Breast epithelium (tissue), 4 donors: ENCODE measurements at places on chromosomes 5 and 9. TPM values are rescaled to one million over a fixed set of nuclear protein-coding genes. Genes with fewer than 3 reads are reported as not detected.

The AFAP1L1 gene
- 108 TPM for total RNA-seq

The PCDHA9 gene
- 1.5 TPM for total RNA-seq

The POMT1 gene
- 26.5 TPM for total RNA-seq

The NMUR2 gene
- not detected for total RNA-seq

The ANKRD18B gene
- not detected for total RNA-seq

- no peak for DNase-seq
Observed at GRCh38 chr9:114166614-114167572, 11.6 kb downstream of the COL27A1 start.

DNA sequence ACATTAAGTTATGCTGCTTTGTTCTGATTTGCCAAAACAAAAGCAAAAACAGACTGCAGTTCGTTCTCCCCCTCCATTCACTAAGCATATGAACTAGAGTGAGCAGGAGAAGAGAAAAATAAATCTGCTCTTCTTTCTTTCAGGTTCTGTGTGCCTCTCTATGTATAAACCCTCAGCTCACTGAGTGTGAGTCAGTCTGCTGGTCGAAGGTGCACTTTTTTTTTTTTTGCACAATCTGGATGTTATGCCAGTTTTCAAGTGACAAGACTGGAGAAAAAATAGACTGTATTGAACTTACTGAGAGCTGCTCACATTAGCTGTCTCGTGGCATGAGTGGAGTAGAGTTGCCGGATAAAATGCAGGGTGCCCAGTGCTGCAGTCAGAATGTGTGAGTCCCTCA lies 244.6 kb upstream of the ATP10B start:
- no peak for DNase-seq

GRCh38 chr5:115180165-115180709 lies 10.5 kb upstream of the TRIM36 start:
- no peak for DNase-seq

- DNase-seq: no peak
Observed at GRCh38 chr5:133142782-133143181, 91.0 kb downstream of the HSPA4 start.

GRCh38 chr5:143236682-143237081 lies 166.8 kb downstream of the NR3C1 start:
- no peak for DNase-seq

- peak; percentile 57 for DNase-seq
Observed at GRCh38 chr9:34252670-34253459, 74.0 kb downstream of the UBAP1 start.

GRCh38 chr5:80151890-80152289 lies 104.0 kb downstream of the SERINC5 start:
- DNase-seq: no peak

DNA sequence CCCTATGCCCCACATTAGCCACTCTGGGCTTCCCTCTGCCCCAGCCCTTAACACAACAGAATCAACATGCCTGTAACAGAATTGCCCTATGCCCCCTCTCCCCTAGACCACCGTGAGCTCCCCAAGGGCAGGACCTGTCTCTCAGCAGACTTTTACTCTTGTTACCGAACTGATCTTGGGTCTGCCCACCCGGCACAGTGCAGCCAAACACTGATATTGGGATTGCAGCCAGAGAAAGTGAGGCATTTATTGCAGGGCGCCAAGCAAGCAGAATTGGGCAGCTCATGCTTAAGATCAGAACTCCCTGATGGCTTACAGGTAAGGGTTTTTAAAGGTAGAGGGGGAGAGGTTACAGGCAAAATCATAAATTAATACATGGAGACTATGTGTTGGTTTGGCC lies 33.5 kb upstream of the KCNIP1 start:
- no peak for DNase-seq

GRCh38 chr9:94866770-94867169 lies 140.3 kb downstream of the AOPEP start:
- no peak for DNase-seq

DNA sequence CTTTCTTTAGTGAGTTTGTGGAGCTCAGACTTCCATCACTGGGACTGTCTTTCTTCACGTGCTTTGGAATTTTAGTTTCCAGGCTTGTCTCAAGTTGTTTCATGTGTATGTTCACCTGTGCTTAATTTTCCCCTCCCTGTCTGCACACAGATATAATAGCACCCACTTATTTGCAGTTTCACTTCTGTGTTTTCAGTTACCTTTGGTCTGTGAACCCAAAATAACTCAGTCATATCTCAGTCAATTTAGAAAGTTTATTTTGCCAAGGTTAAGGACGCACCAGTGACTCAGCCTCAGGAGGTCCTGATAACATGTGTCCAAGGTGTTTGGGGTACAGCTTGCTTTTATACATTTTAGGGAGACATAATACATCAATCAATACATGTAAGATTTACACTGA lies 330.4 kb downstream of the ICE1 start:
- no peak for DNase-seq

DNA sequence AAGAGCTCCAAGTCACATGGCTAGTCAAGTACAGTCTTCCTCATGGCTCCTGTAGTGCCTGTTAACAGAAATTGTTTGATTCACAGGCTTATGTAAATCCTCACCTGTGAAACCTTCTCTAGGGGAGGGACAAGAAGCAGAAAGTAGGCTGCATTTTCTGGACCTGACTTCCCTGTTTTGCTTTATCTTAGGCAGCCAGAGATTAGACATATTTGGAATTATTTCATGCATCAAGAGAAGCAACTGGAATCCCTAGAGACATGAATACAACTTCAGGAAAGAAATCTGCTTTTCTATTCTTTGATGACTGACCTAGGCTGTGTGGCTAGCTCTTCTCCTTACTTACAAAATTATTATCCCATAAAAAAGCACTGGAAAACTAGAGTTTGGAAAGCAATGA lies 52.3 kb downstream of the CAST start:
- no peak for DNase-seq

DNA sequence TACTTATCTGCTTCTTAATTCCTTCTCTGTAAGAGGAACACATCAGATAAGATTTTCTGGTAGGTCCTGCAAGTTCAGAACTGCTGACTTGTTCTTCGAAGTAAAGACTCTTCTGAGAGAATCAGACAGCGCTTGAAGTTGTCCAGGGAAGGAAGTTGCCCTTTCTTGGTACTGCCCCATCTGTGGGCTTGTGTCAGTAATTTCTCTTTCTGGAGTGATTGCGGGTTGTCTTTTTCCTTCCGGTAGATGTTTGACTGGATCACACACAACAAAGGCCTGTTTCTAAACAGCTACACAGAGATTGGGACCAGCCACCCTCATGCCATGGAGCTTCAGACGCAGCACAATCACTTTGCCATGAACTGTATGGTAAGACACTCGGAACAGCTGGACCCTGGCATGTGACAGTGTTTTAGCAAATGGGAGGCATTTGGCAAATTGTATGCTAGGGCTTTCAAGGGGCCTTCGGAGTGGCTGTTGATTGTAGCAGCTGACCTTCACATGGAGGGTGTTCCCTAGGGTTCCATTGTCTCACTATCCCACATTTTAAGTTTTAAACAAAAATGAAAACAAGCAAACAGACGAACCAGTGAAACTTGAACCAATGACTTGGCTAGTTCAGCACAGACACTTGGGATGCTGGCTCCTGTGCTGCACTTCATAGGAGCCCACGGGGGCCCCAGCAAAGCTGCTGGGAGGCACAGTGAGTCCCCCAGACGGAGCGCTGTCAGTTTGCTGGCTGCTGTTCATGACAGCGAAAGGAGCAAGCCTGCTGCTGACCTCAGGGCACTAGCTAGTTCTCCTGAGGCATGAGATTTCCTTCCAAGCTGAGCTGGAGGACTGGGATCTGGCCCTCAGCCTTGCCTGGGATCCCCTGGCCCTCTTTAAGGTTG lies 149.9 kb downstream of the TRIO start:
- no peak for DNase-seq

DNA sequence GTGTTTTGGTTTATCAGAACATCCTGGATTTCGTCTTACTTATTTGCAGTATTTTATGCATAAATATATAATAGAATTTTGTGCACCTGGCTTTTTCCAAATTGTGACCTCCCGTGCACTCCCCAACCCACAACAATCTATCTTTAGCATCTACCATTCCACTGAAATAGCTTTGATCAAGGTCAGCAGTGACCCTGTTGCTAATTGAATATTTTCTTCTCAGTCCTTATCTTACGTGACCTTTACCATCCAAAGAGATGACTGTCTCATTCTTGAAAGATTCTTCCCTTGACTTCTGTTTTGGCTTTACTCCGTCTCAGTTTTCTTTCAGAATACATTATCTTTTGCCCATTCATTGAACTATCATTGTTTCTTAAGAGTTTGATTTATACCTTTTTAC lies 18.4 kb downstream of the NDUFS4 start:
- DNase-seq: no peak
